Frontal cortex (tissue), 4 donors: ENCODE measurements at places on chromosomes 5 and 9. TPM values are rescaled to one million over a fixed set of nuclear protein-coding genes. Genes with fewer than 3 reads are reported as not detected.

The POLK gene
- 39.9 TPM for total RNA-seq

The TLE1 gene
- total RNA-seq = 32.2 TPM

The IRX2 gene
- under 0.01 TPM for total RNA-seq

The RFESD gene
- 1.2 TPM for total RNA-seq

The SPDL1 gene
- 20.8 TPM for total RNA-seq

The ZNF454 gene
- 9.0 TPM for total RNA-seq

The F12 gene
- total RNA-seq = 2.4 TPM

The SLC36A3 gene
- not detected for total RNA-seq

The JADE2 gene
- 2.4 TPM for total RNA-seq

The PLAA gene
- total RNA-seq = 49.3 TPM

The PCDHB3 gene
- 11.0 TPM for total RNA-seq

The CAMLG gene
- 100 TPM for total RNA-seq

The UGCG gene
- total RNA-seq = 83.2 TPM

The GZMA gene
- 0.41 TPM for total RNA-seq

The MROH2B gene
- not detected for total RNA-seq

The CBY3 gene
- total RNA-seq = not detected

The OR1J2 gene
- total RNA-seq = not detected

The SLC6A19 gene
- not detected for total RNA-seq

The CCDC152 gene
- 9.0 TPM for total RNA-seq

The LYRM7 gene
- 30.2 TPM for total RNA-seq
